Stimulated activated CD4-positive, alpha-beta T cell treated with anti-CD3 and anti-CD28 coated beads, Interleukin-12 subunit alpha, Interleukin-12 subunit beta, amount 100 ng/mL, for 4 hours (primary cell): ENCODE measurements at places on chromosomes 2 and 18.

DNA sequence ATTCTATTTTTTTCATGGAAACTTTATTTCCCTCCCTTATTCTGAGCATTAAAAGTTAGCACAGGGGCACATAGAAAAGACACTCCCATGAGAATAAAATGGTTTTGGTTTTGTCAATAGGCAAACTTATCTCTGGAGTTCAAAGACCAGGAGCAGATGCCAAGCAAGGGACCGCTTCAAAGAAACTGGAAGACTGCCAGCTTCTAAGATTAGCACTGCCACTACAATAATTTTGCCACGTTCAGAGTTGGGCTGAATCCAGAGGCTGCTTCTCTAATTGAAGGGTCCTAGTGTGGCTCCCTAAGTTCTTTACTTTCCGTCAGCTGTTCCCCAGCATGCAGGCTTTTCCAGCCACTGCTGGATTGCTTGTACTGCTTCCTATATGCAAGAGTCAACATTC lies 681.0 kb upstream of the GCFC2 start:
- DNase-seq = no peak

DNA sequence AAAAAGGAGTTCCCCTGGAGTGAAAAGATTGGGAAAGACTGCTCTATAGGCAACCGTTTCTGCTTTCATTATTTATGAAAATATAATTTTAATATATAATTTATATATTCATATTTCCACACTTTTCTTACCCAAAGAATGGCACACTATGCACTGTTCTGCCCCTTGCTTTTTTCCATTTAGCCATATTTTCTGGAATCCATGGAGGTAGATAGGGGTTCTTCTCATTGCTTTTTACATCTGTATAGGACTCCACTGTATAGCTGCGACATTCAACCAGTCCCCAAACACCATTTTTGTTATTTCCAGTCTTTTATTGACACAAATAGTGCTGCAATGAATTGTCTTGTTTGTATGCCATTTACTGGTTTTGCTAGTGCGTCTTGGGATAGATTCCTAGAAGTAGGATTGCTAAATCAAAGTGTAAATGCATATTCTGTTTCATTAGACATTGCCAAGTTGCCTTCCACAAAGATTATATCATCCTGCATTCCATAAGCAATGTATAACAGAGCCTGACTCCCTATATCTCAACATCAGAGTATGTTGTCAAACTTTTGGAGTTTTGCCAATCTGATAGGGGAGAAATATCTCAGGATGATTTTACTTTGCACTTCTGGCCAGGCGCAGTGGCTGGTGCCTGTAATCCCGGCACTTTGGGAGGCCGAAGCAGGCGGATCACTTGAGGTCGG lies 26.6 kb upstream of the TCF7L1 start:
- DNase-seq = no peak

GRCh38 chr2:15504882-15505663 lies 56.1 kb downstream of the NBAS start:
- no peak for DNase-seq

DNA sequence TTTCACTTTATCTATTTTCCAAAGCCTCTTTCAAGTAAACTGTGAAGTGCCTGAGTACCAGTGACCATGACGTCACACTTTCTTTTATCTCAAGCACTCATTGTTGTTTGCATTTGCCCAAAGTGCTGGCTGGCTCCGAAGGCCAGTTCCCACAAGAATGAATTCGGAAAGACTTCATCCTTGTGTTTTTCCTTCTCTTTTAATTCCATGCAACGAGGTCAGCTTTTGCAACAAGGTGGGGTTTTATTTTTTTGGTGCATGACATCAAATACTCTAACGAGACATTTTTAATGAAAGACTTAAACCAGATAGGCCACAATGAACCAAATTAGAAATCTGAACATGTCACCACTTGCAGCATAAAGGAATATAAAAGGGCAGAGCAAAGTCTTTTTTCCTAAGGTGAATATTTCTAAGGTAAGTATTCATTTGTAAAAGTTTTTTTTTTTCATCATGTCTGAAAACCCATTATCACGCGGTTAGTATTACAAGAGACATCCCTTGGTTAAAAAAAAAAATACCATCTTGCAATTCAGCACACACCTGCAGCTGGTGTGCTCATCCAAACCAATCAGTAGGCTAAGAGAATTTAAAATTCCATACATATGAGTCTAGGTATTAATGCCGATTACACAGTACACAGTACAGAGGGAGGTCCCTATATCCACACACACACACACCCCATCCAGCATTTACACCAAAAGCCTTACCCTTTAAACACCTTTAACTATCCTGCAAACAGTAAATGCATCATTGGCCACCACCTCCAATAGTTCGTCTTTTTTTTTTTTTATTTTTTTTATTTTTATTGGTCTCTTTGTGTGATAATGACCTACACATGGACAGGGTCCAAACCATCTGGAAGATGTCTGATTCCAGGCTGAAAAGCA lies 2.3 kb downstream of the ARL4C start:
- DNase-seq = no peak

- no peak for DNase-seq
These were observed 72.1 kb downstream of the GLI2 start for GRCh38 chr2:120807751-120808150.

DNA sequence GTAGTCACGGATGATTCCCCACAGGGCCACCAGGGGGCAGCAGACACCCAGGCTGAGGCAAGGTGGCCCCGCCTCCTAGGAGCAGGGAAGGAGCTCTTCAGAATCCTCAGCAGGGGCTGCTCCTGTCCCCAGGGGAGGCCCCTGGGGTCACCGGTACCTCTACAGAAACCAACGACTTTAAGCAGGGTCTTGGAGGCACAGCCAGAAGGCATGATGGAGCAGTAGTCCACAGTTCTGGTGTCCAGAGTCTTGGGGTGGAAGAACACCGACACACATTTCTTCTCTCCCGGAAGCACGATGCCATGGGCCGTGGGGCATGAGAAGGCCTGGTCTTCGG lies 11.5 kb downstream of the CFAP65 start:
- DNase-seq = peak; percentile 67

DNA sequence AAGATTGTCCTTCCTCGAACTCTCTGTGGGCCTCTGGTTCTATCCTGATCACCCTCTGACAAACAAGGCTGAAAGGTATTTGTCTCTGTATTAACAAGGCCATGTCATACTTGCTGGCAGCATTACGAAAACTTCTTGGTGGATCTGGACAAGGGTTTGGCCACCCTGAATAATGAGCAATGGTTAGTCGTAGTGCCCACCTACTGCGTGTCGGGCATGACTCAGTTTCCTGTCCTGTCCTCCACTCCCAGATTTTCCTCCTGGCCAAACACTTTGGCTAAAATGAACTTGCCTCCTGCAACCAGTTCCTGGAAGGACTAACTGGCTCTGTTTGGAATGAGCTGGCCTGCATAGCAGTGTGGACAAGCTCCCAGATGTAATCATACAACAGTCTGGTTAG lies 198.5 kb upstream of the SMIM21 start:
- DNase-seq = no peak

GRCh38 chr18:48455555-48456478 lies 46.6 kb upstream of the ZBTB7C start:
- DNase-seq = no peak

- DNase-seq = no peak
These were observed 24.2 kb upstream of the MCFD2 start for GRCh38 chr2:46939626-46940359.

DNA sequence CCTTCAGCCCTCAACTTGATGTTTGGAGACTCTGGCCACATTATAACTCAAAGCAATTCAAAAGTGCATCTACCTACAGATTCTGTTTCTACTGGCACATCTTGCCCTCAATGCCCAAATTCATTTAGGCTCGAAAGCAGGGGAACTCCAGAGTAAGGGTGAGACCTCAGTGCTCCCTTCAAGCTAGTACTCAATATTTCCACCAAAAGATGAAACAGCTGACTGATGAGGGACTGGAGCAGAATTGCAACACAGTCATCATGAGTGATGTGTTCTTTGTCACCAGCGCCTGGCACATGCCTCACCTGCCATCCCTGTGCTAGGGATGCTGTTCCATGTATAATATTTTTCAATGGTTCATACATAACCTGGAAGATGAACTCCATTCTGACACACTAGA lies 247.3 kb downstream of the DSEL start:
- no peak for DNase-seq

- no peak for DNase-seq
These were observed 2.9 kb upstream of the CASP10 start for GRCh38 chr2:201180010-201180409.

DNA sequence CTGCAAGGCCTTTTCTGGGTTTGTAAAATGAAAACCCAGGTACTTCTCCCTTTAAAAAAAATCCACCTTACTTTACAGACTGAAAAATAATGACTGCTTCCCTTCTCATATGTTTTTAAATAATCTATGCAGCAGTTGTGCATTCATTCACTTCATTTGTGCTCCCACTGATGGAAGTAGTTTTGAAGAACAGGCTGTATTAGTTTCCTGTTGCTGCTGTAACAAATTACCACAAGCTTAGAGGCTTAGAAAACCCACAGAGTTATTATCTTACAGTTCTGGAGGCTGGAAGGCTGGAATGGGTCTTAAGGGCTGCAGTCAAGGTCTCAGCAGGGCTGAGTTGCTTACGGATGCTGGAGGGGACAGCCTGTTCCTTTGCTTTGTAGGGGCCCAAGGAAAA lies 335.0 kb downstream of the TGIF1 start:
- no peak for DNase-seq

- no peak for DNase-seq
These were observed 39.3 kb upstream of the NFATC1 start for GRCh38 chr18:79356435-79356834.

GRCh38 chr18:8963876-8964275 lies 138.6 kb upstream of the NDUFV2 start:
- DNase-seq = no peak

DNA sequence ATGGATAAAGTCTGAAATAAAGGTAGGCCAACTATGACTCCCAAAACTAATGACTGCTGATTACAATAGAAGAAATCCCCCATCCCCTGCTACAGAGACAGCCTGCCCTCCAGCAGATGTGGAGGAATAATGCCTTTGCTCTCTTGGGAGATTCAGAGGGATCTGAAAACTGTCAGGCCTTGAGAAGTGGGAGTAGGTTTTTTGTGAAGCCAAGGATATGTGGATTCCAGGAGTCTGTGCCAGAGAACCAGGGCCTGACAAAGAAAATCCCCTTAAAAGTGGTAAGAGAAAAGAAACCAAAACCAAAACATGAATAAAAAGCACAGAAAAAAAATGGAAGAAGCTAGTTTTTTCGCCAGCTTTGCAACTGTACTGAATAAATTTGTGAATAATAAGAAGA lies 397.6 kb downstream of the ZNF521 start:
- DNase-seq = no peak

DNA sequence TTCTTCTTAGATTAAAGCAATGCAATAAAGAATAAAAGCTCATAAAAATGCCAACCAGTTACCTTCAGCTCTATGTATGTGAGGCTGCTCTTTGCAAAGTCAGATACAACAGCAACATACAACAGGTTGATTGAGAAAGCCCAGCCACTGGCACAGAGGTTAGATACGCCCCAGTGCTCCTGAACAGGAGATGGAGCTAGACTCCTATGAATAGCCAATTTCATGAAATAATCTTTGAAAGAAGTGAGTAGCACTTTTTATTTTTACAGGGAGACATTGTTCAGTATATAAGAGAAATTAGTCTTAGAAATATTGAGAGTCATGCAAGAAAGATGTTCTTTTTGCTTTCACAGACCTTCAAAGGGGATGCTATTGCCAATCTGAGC lies 362.4 kb upstream of the MEX3C start:
- DNase-seq = no peak

GRCh38 chr2:187719510-187719909 lies 165.3 kb upstream of the TFPI start:
- no peak for DNase-seq

DNA sequence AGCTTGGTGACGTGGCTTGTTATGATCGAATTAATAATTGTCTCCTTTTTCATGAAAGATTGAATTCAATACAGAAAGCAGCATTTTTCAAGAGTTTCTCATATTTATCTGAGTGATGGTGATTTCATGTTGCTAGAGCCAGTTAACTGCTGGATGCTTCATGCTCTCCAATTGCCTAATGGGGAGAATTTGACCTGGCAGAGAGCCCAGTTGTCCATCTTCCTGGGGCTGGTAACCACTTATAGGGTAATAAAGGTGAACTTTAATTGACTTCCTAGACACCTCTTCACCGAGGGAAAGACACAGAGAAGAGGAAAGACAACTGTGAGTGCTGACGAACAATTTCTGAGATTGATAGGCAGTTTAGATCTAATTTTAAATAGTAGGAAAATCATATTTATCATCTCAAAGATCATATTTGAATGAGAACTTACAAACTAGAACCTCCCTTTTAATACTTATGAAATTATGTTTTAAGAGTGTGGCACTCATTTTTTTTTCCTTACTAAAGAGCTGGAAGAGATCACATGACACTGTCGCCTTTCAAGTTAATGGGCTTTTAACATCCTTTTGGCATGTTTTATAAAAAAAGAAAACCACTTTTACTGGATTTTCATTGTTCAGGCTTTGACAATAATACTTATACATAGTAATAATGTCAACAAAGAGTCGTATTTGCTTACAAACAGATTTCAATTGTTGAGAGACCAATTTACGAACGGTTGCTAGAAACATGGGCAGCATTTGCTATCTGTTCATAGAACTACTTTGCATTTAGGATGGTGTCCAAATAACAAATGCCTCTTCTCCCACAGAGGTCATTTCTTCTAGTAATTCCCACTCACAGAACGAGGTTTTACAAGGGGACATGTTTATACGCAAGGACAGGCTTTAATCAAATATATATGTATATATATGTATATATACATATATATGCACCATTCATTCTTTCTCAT lies 153.3 kb downstream of the RAPGEF4 start:
- DNase-seq = no peak

GRCh38 chr18:73733806-73734314 lies 413.8 kb downstream of the FBXO15 start:
- DNase-seq = no peak

- no peak for DNase-seq
These were observed 34.7 kb upstream of the CALCRL start for GRCh38 chr2:187482796-187483195.

DNA sequence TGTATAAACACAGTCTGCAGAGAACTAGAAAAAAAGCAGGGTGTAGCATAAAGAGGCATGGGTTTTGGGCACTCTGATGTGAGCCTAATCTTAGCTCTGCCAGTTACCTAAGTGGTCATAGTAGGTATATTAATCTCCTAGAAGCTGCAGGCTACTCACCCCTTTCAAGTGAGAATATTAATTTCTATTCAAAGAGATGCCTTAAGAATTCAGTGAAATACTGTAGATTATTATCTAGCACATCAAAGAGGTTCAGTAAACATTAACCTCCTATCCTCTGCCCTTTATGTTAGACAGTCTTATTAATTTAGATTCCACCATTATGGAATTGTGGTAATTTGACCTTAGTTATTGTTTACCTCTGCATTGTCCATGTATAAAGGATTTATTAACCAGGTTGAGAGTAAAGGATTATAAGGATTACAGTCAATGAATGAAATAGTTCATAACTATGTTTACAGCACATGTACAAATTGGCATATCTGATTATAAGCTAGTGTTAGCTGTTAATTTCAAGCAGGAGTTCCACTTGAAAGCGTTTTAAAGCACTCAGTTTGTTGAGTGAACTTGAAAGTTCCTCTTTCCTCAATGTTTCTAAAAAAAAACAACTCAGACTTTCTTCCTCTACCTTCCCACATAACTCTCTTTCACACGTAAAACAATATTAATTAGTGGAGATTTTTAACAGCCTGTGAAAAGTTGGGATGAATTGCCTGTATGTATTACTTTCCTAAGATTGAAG lies 150.6 kb upstream of the EPC2 start:
- no peak for DNase-seq

GRCh38 chr2:146602856-146603255 lies 1242.0 kb upstream of the ACVR2A start:
- no peak for DNase-seq
